MV-4-11 (cell line): ENCODE measurements at places on chromosomes 11 and 22.
A peak's percentile ranks its signal among the peaks of the same experiment; 100 is the strongest.

- DNase-seq: no peak
These were observed 82.7 kb downstream of the FBLN1 start for GRCh38 chr22:45585437-45585755.

GRCh38 chr11:88122956-88123355, 52.3 kb downstream of the RAB38 start:
- no peak for DNase-seq

- DNase-seq: no peak
These were observed 14.7 kb upstream of the SHANK3 start for GRCh38 chr22:50657925-50658324.

- DNase-seq: peak; percentile 95
These were observed at the start of gene SLC15A3 for GRCh38 chr11:60951904-60952741. SLC15A3 (minus strand) TSS chr11:60952176; CDS start chr11:60951551, 625 bp downstream.

- peak; percentile 48 for DNase-seq
These were observed 16.6 kb downstream of the YPEL1 start for GRCh38 chr22:21719024-21719423.

DNA sequence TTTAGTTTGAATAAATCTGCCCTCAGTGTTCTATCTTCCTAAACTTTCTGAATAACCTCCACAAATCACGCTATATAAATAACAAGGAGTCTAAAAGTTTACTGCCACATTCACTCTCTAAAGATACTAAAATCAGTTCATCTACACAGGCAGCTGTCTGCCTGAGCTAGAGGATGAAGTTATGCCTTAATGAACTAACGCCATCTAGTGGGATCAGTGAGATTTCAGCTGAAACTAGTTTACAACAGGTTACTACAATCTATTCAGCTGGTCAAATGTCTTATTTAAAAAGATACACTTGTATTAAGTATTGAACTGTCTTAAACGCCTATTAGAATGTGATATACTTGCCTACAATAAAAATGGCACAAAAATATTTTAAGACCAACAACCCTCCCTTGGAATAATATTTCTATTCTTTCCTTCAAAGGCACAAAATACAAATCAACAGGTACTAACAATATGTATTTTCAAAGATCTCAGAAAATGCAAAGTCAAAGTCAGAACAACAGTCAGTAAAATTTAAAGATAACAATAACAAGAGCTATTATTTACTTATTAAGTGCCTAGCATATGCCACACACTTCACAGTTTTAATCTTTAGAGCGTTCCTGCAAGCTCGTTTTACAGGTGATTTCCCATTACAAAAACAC, 84.1 kb downstream of the LARGE2 start:
- DNase-seq: peak; percentile 69

- DNase-seq: no peak
These were observed 66.0 kb upstream of the TENM4 start for GRCh38 chr11:79506734-79507344.

DNA sequence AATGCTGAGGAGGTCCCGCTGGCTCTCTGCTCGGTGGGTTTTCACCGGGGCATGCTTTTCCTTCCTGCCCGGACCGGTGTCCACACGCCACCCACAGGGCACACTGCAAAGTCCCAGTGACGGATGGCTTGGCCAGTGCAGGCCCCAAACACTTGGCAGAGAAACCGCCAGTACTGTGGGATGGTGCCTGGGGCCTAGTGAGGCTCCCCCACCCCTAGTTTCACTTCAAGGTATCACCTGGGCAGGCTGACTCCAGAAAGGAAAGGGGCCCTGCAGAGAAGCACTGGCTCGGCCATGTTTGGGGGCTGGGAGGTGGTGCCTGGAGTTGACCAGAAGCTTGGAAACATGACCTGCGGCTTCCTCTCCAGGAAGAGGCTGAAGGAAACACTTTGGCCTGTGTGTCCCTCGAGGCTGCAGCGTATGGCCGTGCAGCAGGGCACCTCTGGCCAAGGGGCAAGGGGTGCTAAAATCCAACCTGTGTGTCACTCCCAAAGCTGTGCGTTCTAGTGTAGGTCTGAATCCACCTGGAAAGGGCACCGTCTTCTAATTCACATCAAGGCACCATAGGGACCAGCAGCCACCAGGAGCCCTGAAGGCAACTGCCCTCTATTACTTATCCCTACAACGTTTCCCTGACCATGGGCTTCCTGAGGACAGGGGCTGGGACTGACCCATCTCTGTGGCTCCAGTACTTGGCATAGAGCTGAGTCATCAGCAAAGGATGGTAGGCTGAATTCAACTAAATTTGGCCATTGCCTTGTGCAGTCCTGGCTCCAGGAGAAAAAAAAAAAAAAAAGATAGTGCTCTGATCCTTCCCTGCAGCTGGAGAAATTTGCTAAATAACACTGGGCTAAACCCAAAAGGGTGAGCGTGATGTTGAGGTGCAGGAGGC, 22.6 kb downstream of the TPBGL start:
- DNase-seq: no peak

DNA sequence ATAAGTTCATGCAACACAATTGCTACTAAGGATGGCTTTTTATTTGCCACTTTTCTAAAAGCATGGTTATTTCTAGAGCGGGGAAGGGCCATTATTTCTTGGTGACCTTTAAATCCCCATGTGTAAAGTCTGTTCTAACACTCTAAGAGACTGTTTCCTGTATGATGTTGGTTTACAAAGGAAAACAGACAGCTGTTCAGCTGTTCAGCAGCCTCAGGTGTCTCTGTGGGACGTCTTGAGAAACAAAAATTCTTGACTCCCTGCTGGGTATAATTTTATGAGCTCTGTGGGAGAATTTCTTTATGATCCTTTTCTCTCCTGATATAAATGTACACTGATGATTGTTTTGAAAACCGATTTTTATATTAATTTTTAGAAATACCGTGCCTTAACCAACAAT, 13.9 kb downstream of the MUC15 start:
- no peak for DNase-seq
